ENCODE measurements at places on chromosomes 6 and 20.

- DNase-seq = no peak
Observed at GRCh38 chr6:42199106-42199981, 4.6 kb upstream of the GUCA1B start.

DNA sequence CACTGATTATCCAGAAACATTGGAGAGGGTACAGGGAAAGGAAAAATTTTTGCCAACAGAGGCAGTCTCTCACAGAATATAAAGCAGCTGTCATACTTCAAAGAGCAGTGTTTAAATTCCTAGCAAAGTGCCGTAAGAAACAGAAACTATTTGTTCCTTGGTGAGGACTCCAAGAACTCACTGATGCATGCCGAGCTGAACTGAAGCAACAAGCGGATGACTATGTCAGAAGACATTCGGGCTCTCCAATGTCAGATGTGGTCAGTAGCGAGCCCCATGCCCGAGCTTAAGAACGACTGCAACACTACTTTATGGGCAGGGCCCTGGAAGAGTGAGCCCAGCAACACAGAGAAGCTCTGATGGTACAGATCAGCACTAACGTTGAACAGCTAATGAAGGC, 54.7 kb downstream of the OR2B6 start:
- DNase-seq = no peak

- no peak for DNase-seq
Observed at GRCh38 chr20:43917380-43917779, 2.7 kb downstream of the TOX2 start.

DNA sequence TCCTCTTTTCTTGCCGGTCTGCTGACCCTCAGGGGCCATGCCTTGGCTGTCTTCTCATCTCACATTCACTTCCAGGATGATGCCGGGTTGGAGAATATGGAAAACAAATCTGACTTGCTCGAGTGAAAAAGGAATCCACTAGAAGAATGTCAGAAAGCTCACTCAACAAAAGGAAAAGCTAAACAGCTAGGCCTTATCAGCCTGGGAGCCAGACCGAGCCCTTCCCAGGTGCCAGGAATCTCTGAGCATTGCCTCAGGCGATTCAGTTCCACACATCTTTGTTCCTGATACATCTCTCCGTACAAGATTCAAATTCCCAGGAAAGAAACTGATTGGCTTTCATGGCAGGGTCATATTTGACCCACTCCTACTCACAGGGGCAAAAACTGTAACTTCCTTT, 9.2 kb upstream of the OSER1 start:
- no peak for DNase-seq

GRCh38 chr20:45347936-45348778, at the start of gene SDC4:
TSS of gene SDC4 (minus strand) at chr20:45348424. CDS start at chr20:45348384, 40 bp downstream.
- peak; percentile 60 for DNase-seq

DNA sequence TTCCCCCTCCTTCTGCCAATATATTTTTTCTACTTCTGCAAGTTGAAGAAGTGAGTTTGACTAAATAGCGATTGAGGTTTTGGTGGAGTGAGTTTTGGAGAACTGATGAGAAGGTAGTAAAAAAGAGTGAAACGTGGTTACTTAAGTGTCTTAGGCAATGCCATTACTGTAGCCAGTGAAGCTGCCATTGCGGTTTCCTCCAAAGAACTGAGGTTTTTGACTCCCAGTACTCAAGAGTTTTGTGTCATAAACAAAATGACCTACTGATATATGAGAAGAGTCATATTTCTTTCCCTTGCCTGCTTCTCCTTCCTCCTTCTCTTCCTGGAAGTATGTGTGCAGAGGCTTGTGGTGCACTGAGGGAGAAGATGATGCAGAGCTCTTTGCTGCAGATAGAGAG, 554.5 kb upstream of the MAP3K7 start:
- no peak for DNase-seq

- peak; percentile 91 for DNase-seq
Observed at GRCh38 chr6:35731414-35731735, 5.5 kb upstream of the ARMC12 start.

DNA sequence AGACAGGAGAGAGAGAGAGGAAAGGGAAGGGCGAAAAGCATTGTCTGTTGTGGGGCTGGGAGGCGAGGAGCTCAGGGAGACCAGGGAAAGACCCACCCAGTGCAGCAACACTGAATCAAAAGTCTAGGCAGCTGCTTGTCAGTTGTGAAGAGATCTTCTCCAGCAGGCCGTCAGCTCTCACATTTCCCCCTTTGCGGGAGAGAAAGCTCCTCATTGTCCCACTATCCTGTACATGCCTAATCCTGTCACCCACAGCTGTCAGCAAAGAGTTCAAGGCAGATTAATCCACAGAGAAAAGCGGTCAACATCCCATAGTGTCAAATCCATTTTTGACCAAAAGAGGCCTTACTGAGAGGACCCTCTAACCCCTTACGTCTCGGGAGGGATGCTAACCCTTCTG, 27.3 kb downstream of the RNF182 start:
- DNase-seq = no peak

- no peak for DNase-seq
Observed at GRCh38 chr6:135985471-135985870, 134.0 kb downstream of the PDE7B start.

DNA sequence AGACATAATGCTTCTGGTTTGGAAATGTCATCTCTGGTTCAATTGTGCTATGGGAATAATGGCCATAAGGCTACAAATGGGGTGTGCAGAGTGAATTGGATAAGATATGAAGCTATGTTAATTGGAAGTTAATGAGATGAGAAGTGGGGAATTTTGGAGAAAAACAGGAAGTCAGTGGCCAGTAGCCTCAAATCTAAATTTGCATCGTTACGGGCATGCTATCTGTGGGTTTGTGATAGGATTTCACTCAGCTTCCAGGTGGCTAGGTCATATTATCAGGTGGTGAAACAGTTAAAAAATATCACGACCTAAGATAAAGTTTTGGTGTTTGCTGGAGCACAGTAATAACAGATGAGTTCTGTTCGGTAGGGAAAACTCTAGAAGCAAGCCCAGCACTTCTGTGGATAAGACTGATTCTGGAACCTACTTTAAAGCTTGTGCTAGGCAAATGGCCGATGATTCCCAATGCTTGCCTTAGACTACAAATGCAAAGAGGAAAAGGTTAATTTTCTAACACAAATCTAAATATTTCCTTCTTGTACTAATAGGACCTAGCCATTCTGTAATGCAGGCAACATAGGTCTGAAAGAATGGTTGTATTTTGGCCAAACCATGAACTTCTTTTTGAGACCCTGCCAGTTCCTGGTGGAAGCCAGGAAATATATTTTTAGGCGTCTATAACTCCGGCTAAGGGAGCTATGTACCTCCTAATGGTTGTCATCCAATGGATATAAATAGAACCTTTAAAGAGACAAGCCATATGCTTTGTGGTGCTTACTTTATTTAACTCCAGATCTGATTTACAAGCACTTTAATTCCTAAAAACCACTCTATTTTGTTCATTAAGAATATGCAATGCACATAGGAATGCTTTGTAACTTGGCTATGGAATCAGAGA, 111.0 kb downstream of the PLCB1 start:
- no peak for DNase-seq
